ENCODE measurements at places on chromosomes 11 and 22.

DNA sequence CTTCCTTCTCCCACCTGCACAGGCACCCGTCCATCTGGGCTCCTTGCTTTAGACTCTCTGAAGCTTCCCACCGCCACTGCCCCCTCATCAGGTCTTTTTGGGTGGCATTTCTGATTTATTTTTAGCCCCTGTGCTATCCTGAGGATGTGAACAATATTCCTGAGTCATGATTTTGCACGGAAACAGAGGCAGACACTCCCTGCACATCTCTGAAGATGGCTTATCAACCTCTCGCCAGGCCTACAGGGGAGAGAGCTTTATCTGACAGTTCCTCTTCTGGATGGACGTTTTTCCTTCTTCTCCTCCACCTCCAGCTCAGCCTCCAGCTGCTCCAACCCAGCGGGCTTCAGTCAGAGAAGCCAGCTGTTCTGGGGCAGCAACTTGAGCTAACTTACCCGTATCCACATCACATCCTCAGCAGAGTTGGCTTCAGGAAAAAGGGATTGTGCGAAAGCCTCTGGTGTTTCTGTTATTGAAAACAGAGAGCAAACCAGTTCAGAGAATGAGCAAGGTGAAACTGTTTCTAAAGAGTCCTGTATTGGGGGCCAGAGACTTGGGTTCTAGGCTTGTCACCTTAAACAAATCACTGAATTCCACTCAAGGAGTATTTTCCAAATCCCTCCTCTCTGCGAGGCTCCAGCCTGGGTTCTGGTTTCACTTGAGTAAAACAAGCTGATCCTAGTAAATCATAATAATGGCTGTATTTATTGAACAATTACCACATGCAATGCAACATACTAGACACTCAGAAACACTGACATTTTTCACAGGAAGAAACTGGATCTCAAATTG lies 33.1 kb upstream of the ETS1 start:
- DNase-seq: no peak

DNA sequence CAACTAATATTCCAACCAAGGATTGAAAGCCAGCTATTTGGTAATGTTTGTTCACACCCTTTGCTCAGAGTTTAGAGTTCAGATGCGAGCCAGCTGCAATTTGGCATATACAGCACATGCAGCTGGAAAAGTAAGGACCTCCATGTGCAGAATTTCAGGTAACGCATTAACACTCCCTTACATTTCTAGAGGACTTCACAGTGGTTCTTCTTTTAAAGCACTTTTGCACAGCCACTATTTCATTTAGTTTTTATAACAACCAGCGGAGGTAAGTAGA lies 3.4 kb downstream of the POU2AF3 start:
- DNase-seq: no peak

- no peak for DNase-seq
Observed at GRCh38 chr11:71305041-71305440, 52.7 kb upstream of the SHANK2 start.

GRCh38 chr11:46601129-46601528 lies 7.3 kb upstream of the AMBRA1 start:
- no peak for DNase-seq

DNA sequence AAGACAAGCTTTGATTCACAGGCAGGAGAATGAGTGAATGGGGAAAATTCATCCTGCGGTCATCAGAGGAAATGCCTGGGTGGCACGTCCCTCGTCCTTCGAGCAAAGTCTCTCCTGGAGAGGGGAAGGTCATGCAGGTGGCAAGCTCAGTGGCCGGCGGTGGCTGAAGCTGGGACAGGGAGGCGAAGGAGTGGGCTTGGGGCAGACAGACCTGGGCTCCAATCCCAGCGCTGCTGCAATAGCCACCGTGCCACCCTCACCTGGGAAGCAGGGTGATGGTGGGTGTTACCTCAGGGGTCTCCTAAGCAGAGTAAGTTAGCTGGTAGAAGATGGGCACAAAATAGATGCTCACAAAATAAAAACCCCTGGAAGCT lies 22.4 kb upstream of the CACNG2 start:
- DNase-seq: no peak

DNA sequence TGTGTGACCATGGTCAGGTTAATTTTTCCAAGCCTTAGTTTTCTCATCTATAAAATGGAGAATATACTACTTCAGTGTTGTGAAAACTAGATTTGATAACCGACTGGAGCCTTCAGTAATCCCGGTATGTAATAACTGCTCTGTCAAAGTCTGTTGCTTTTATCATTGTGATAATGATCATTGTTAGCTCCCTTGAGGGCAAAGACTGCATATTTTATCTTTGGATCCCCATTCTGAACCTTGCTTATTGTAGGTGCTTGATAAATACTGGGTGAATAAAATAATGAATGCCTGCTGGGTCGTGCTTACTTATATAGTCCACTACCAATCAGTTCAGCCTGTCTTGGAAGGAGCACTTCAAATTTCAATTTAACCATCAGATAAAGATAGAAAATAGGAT lies 105.3 kb downstream of the ARFGAP2 start:
- DNase-seq: no peak

GRCh38 chr11:99937330-99937729 lies 749.8 kb upstream of the ARHGAP42 start:
- DNase-seq: no peak

- DNase-seq: no peak
Observed at GRCh38 chr11:61918251-61918937, 1.0 kb upstream of the RAB3IL1 start.

DNA sequence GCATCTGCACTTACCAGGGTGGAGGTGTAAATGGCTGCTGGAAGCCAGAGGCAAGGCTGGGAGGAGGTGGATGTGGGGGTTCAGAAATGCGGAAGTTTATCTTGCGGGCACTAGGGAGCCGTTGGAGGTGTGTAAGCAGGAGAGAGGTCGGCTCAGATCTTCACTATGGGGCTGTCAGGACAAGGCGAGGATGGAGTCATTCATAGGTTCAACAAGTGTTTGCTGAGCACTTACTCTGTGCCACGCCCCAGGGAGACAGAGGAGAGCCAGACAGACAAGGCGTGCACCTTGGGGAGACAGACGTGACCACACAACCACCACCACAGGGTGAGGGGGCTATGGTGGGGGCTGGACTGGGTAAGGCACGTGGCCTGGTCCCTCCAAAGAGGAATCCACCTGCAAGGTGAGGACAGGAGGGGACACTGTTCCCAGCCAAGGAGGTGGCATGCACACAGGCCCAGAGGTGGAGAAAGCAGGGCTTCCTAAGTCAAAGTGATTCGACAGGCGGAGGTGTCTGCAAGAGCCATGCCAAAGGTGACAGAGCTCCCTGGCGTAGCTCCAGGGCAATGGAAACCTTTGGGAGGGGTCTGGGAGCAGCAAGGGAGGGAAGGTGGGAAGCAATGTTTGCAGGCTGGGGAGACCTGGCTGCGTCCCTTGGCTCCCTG lies 30.8 kb upstream of the TCF20 start:
- no peak for DNase-seq

- no peak for DNase-seq
Observed at GRCh38 chr11:66854231-66854661, 2.6 kb upstream of the LRFN4 start.

DNA sequence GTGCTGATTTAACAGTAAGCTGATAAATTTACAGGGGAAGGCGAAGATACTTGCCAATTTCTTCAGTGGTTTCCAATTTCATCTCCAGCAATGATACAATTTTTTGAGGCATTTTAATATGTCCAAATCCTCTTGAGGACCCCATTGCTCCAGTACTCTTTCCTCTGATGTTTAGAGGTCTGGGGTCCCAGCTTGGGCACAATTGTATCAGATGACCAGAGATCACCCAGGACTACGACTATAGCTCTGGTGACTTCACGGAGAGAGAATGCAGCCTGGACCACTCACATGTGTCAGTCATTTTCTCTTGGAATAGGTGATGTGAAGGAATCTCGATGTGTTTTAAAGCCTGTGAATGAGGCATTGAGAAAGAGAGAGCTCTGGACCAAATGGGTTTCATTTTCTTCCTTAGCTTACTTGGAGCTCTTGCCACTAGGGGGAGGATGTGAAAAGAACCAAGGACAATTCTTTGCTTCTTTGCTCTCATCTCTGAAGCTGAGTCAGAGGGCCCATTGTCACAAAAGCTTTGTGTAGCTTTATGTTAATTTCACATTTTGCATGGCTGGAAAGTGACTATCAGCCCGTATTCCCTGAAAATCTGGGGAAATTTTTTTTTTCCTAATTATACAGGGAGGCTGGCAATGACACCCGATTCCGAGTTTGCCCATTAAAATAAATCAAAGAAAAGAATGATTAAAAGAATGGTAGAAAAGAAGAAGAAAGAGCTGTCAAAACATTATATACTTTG lies 6.7 kb upstream of the CCDC90B start:
- DNase-seq: no peak

DNA sequence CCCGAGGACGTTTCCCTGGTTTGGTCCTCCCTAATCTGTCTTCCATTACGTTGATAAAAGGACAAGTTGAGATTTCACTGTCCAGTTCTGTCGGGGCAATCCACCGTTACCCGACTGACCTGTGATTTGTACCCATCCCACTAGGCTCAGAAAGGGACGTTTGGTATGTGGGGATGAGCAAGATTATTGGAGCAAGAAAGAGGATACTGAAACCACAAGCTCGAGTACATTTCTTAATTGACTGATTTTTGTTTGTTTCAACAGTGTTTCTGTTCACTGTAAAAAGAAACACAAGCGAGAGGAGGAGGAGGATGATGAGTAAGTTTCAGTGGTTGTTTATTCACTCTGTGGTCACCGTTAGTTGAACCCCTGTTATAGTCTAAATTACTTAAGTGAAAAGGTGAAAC lies 969 bp downstream of the CCDC117 start:
- DNase-seq: no peak

GRCh38 chr22:20571078-20571503 lies 63.7 kb downstream of the MED15 start:
- DNase-seq: no peak

GRCh38 chr22:49333206-49333605 lies 494.5 kb downstream of the BRD1 start:
- DNase-seq: no peak
